ENCODE measurements at places on chromosomes 1 and 21. TPM values are rescaled to one million over a fixed set of nuclear protein-coding genes. Genes with fewer than 3 reads are reported as not detected.
A peak's percentile ranks its signal among the peaks of the same experiment; 100 is the strongest.

DNA sequence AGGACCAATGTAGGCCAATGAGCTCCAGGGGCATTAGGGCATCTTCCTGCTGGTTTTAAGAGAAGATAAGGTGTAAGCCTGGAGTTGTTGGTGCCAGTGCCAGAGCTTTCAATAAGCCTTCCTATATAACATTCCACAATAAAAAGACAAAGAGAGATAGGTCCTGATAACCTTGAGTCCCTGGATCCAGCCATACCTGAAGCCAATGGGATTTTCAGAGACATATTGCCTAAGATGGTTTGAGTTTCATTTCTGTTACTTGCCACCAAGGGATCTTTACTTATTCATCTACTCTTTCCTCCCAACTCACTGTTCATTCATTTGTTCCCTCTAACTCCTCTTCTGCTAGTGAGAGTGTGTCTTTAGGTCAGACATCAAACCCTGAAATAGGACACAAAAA lies 68.8 kb upstream of the CAPZB start:
- DNase-seq, result no peak

DNA sequence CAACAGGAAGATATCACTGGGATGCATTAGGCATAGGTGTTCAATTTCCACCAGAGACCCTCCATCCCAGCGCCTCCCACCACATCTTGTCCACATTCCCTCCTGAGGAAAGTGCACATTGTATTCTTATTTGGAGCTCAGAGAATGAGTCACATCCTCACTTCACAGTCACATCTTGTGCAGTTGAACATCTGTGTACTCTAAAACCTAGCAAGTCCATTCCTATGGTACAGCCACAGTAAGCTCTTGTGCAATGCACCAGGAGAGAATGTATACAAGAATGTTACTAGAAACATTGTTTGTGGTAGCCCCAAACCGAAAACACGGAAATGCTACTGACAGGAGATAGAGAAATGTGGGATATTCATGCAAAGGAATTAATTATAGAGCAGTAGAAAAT lies 1.6 kb upstream of the KDF1 start:
- DNase-seq, result peak; percentile 89

ELAVL4 gene
- polyA plus RNA-seq, result 0.18 TPM

- DNase-seq, result no peak
Measured at GRCh38 chr1:5727871-5728643, 264.2 kb downstream of the NPHP4 start.

DNA sequence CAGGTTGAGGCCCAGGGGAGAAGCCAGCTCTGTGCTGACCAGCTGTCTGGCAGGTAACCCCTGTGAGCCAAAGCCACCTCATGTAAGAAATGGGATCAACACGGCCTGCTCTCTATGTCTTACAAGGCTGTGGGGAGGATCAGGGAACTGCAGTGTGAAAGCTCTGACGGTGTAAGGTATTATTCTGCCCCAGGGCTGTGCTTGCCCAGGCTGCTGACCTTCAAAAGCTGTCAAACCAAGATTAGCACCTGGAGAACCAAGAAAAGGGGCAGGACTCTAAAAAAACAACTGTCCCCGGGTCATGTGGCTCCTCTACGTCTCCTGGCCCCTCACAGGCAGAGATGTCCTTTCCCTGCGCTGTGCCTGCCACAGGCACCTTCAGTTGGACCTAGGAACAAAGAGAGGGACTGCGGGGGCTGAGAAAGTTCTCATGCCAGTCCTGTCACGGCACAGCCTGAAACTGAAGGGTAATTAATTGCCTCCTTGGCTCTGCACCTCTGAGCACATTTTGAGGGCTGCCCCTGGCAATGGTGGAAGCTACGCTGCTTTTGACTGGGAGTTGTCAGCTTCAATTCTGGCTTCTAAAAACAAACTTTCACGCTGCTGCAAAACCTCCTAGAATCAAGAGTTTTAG lies 77.6 kb downstream of the PGBD5 start:
- no peak for DNase-seq

- DNase-seq, result no peak
Measured at GRCh38 chr1:30385246-30385995, 338.0 kb downstream of the MATN1 start.

- peak; percentile 58 for DNase-seq
Measured at GRCh38 chr1:153963850-153964331, 554 bp upstream of the SLC39A1 start.

GRCh38 chr1:231035799-231036198 lies 4.3 kb downstream of the FAM89A start:
- DNase-seq, result no peak

RGS7 gene
- 1.2 TPM for polyA plus RNA-seq

CD53 gene
- polyA plus RNA-seq, result 0.33 TPM

- DNase-seq, result no peak
Measured at GRCh38 chr1:45895406-45895805, 92.0 kb downstream of the MAST2 start.

GRCh38 chr1:117964290-117965038 lies 34.9 kb downstream of the WDR3 start:
- peak; percentile 15 for DNase-seq

GRCh38 chr1:228108742-228109072 lies 392 bp downstream of the MRPL55 start:
- DNase-seq, result no peak

DNA sequence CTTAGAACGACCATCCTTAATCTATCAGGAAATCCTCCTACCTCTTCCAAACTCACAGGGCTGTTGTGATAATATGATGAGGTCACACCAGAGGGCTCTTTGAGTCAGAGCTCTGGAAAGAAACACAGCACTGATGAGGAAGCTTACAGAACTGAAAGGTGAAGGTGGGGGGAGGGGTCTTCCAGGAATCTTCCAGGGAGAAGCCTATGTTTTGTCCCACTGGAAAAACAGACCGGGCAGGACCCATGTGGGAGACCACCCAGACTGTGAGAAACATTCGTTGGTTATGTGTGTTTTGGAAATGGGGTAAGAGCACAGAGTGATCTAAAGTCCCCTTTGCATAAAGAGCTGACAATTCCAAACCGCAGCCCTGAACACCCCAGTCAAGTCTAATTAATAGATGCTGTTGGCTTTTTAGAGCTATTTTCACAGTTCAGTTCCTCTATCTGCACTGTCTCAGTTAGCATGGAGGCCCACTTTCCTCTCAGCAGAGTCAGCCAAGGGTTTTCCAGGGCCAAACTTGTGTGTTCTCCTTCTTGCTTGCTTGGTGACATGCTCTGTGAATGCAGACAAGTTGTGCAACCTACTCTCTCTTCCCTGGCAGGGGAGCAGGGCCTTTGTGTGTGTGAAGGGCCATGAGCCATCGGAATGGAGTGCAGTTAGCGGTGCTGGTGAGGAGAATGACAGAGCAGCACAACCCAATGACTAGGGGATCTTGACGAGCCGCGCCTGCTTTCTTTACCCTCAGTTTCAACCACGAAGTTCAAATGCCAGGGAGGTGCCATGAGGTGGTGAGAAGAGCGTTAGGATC lies 12.3 kb downstream of the PHLDA3 start:
- DNase-seq, result peak; percentile 99

DNA sequence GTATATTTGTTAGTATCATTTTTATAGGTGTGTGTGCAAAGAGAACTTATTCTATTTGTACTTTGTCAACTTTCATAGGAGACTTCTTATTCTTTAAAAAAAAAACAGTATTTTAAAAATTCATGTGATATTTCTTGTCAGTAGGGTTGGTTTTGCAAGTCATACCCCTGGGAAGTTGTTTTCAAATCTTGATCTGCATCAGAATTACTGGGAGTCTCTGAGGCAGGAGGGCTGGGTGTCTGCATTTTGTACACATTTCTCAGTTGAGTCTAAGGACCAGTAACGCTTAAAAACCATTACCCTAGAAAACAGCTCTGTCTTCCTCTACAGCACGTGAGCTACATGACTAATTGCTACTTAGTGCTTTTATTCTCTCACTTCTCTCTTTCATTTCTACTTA lies 76.0 kb upstream of the CTTNBP2NL start:
- no peak for DNase-seq

DNA sequence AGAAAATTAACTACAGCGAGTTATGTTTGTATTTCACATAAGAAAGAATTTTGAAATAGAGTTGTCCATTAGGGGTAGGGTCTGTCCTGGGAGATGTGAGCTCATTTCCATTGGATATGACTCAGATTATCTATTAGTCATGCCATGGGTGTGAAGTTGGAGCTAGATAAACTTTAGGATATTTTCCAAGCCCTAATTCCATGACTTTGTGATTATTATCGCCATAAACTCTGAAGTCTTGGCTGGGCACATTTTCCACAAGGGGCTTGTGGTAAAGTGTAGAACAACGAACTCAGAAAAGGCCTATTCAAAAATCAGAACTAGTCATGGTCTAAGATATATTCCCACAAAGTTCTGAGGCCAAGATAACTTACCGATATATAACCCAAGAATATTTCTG lies 396.6 kb downstream of the DPYD start:
- no peak for DNase-seq

CELA3A gene
- polyA plus RNA-seq, result not detected

GRCh38 chr1:203267347-203267846 lies 37.9 kb upstream of the BTG2 start:
- DNase-seq, result peak; percentile 90

MAP3K21 gene
- 0.03 TPM for polyA plus RNA-seq

GRCh38 chr1:246110343-246111219 lies 396.5 kb downstream of the SMYD3 start:
- DNase-seq, result peak; percentile 5

Measured in GM23248 (cell line).